ENCODE measurements at places on chromosomes 5 and 9. TPM values are rescaled to one million over a fixed set of nuclear protein-coding genes. Genes with fewer than 3 reads are reported as not detected.

Gene GABRA1
- not detected for total RNA-seq

DNA sequence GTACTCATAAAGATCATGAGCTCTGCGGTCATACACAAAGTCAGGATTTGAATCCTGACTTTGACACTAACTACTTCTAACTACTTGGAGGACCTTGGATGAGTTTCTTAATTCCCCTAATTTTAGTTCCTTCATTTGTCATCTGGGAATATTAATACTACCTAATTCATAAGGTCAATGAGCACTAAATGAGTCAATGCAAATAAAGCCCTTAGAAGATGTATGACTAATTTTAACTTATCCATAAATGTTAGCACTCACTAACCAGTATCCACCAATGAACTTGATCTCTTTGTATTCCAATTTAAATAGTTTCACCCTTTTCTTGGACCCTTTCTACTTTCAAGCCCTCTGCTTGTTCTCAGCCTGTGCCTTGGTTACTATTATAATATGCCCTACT, 1106.4 kb downstream of the CDH18 start:
- H3K4me1 ChIP-seq, result no peaks in the 10 kb centered on the region
- H3K4me3 ChIP-seq, result no peak overlapping the region
- no peaks in the 10 kb centered on the region for H3K36me3 ChIP-seq
- no peaks in the 10 kb centered on the region for H3K27me3 ChIP-seq
- no peak overlapping the region for H3K27ac ChIP-seq

- H3K27ac ChIP-seq, result no peak overlapping the region
- no peak overlapping the region for H3K4me3 ChIP-seq
- no peaks in the 10 kb centered on the region for H3K27me3 ChIP-seq
- no peak for DNase-seq
- no peaks in the 10 kb centered on the region for H3K36me3 ChIP-seq
These were observed 18.7 kb upstream of the NRARP start for GRCh38 chr9:137320555-137321384.

DNA sequence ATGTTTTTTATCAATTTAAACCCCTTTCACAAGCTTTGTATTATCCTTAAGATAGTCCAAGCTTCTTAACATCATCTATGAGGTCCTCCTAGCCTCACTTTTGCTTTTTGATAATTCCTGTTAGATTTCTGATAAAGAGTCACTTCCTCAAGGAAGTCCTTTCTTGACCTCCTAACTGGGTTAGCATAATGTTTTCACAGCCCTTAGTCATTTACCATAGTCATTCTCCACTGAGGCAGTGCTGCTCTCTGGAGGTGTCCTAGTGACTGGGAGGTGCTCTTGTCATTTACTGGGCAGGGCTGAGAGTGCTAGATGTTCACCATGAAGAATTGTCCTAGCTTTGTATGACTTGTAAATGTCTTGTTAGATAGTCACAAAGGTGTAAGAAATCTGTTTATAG, 26.4 kb downstream of the TNPO1 start:
- DNase-seq, result no peak
- H3K27me3 ChIP-seq, result no peaks in the 10 kb centered on the region
- H3K4me1 ChIP-seq, result peaks cover 39% of the 10 kb centered on the region
- H3K27ac ChIP-seq, result peak overlapping the region; percentile 66

GRCh38 chr9:89999534-90000370, 394.9 kb downstream of the GADD45G start:
- DNase-seq, result peak; percentile 22
- no peaks in the 10 kb centered on the region for H3K36me3 ChIP-seq
- H3K4me3 ChIP-seq, result peak overlapping the region; percentile 22
- peaks cover 10% of the 10 kb centered on the region for H3K4me1 ChIP-seq

DNA sequence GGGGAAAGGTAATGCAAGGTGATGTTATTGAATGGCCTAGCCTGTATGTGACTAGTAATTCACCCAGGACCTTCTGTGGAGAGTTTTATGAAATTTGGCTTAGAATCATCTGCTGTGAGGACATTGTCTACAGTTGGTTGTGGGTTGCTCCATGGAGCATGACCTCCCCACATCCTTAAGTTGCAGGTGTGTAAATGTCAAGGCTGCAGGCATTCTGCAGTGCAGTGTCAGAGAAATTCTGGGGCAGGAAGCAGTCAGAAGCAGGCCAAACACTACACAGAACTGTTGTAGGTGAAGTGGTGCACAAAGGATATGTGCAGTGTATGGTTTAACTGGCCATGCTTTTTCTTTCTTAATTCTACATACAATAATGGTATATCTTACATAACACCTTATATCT, 588.3 kb downstream of the EBF1 start:
- H3K4me1 ChIP-seq, result peaks cover 8% of the 10 kb centered on the region
- no peak overlapping the region for H3K4me3 ChIP-seq
- no peaks in the 10 kb centered on the region for H3K36me3 ChIP-seq
- no peak for DNase-seq
- H3K27me3 ChIP-seq, result no peaks in the 10 kb centered on the region

DNA sequence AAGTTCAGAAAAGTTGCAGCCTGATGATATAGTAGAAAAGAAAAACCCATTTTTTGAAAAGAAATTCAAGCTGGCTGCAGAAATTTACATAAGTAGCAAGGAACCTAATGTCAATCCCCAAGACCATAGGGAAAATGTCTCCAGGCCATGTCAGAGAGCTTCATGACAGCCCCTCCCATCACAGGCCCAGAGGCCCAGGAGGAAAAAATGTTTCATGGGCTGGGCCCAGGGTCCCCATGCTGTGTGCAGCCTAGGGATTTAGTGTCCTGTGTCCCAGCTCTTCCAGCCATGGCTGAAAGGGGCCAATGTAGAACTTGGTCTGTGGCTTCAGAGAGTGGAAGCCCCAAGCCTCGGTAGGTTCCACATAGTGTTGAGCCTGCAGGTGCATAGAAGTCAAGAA, 220.3 kb downstream of the CSNK1G3 start:
- DNase-seq, result no peak
- H3K4me1 ChIP-seq, result no peaks in the 10 kb centered on the region
- H3K27me3 ChIP-seq, result no peaks in the 10 kb centered on the region
- no peak overlapping the region for H3K4me3 ChIP-seq

GRCh38 chr9:38090170-38090569, 21.1 kb upstream of the SHB start:
- DNase-seq, result no peak
- H3K4me3 ChIP-seq, result no peak overlapping the region
- H3K4me1 ChIP-seq, result no peaks in the 10 kb centered on the region
- no peaks in the 10 kb centered on the region for H3K27me3 ChIP-seq

GRCh38 chr9:131585375-131585774, 40.1 kb downstream of the PRRT1B start:
- no peaks in the 10 kb centered on the region for H3K27me3 ChIP-seq
- H3K4me1 ChIP-seq, result peaks cover 34% of the 10 kb centered on the region
- H3K4me3 ChIP-seq, result no peak overlapping the region
- no peak for DNase-seq
- peaks cover 10% of the 10 kb centered on the region for H3K36me3 ChIP-seq

Gene AIF1L
- 0.19 TPM for total RNA-seq

DNA sequence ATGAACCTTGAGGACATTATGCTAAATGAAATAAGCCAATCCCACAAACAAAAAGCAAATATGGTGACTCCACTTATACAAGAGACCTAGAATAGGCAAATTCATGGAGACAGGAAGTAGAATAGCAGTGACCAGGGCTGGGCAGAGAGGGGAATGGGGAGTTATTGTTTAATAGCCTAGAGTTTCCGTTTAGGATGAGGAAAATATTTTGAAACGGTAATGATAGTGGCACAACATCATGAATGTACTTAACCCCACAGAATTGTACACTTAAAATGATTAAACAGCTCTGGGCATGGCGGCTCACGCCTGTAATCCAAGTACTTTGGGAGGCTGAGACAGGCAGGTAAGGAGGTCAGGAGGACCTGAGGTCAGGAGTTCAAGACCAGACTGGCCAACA, 65.8 kb downstream of the NSUN2 start:
- no peaks in the 10 kb centered on the region for H3K36me3 ChIP-seq
- H3K4me3 ChIP-seq, result no peak overlapping the region
- no peak overlapping the region for H3K27ac ChIP-seq
- no peak for DNase-seq
- H3K27me3 ChIP-seq, result no peaks in the 10 kb centered on the region

Gene BRINP1
- total RNA-seq, result not detected

Gene NUTM2F
- total RNA-seq, result not detected

DNA sequence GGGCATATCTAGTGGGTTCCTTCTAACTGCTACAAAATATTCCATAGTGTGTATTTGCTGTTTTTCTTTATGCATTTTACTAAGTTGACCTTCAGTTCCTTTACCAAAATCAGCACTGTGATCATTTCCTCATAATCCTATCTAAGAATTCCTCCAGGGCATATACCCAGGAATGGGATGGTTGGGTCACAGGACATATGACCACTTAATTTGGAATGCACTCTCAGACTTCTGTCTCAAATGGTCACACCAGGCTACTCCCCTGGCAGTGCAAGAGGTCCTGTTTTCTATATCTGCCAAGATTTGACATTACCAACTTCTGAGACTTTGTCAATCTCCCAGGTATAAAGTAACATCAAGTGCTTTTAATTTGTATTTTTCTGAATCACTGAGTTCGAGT, 63.9 kb downstream of the ADAMTS12 start:
- no peak for DNase-seq
- H3K36me3 ChIP-seq, result no peaks in the 10 kb centered on the region
- H3K27me3 ChIP-seq, result no peaks in the 10 kb centered on the region
- no peak overlapping the region for H3K27ac ChIP-seq
- H3K4me1 ChIP-seq, result peaks cover 12% of the 10 kb centered on the region

Gene FOXI1
- total RNA-seq, result not detected

DNA sequence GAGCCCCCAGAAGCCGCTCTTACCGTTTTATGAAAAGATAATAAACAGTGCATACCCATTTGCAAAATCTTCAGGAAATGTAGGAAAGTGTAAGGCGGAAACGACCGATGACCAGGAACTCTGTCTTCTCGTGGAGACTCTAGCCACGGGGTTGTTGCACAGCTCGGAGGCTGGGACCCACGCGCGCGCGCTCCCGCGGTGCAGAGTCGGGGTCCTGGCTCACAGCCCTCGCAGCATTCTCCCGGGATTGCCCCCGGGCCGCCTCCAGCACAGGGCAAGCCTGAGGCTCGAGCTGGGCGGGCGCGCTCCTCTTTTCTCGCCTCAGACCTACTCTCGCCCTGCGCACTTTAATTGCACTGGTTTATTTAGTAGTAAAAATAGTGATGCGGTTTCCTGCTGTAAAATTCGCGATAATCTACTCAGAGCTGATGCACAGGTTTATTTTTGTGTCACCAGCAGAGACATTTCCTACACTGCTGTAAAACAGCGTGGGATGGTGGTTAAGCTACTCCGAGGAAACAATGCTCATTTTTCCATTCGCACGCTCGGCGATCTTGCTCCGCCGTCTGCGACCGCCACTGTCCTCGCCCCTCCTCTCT, 15.5 kb downstream of the TRIM7 start:
- DNase-seq, result no peak
- H3K27me3 ChIP-seq, result no peaks in the 10 kb centered on the region
- H3K36me3 ChIP-seq, result no peaks in the 10 kb centered on the region

Gene PRRX2
- 14.0 TPM for total RNA-seq

DNA sequence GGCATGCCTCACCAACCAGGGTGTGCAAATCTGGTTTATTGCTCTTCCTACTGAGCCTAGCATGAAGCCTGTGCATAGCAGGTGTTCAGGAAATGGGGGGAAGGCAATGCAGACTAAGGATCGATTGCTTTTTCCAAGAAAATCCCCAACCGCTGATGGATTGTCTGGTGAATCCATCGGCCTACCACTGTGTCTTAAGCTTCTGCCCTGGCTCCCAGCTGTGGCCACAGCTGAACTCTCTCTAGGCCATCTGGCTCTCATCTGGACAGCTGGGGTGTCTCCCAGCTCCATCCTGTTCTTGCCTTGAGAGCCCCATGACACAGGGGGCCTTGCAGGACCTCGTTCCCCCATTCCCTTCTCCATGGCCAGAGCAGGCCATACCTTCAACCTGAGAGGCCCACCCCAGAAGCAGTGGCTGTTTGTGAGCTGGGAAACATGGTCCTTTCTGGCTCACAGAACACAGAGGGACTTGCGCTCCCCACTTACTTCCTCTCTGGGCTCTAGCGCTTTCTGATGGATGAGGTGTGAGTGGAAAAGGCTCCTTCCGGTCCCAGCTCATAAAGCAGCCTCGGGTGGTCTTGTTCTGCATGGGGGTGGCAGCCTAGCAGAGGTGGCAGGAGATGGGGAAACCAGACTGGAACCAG, 41.8 kb downstream of the COL27A1 start:
- H3K4me3 ChIP-seq, result no peak overlapping the region
- no peak overlapping the region for H3K27ac ChIP-seq
- H3K27me3 ChIP-seq, result no peaks in the 10 kb centered on the region
- no peaks in the 10 kb centered on the region for H3K36me3 ChIP-seq
- no peak for DNase-seq
